ENCODE measurements at places on chromosomes 2 and 18. TPM values are rescaled to one million over a fixed set of nuclear protein-coding genes. Genes with fewer than 3 reads are reported as not detected.

DNA sequence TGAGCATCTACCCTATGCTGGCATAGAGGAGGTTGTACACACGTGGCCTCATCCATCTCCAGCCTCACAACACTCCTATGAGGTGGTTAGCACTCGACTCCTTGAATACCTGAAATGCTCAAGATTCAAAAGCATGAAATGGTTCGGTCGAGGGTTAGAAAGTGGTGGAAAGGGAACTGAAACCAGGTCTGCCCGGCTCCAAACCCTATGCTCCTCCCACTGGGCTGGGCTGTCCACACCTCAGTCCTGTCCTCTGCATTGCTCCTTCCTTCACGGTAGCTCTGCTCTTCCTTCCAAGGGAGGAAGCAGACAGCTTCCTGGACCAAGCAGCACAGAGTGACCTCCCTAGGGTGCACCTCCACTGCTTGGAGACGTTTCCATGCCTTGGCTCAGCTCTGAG lies 565.2 kb upstream of the ID2 start:
- H3K36me3 ChIP-seq, result no peaks in the 10 kb centered on the region
- no peaks in the 10 kb centered on the region for H3K27me3 ChIP-seq
- H3K4me1 ChIP-seq, result peaks cover 7% of the 10 kb centered on the region
- no peak overlapping the region for H3K4me3 ChIP-seq

DNA sequence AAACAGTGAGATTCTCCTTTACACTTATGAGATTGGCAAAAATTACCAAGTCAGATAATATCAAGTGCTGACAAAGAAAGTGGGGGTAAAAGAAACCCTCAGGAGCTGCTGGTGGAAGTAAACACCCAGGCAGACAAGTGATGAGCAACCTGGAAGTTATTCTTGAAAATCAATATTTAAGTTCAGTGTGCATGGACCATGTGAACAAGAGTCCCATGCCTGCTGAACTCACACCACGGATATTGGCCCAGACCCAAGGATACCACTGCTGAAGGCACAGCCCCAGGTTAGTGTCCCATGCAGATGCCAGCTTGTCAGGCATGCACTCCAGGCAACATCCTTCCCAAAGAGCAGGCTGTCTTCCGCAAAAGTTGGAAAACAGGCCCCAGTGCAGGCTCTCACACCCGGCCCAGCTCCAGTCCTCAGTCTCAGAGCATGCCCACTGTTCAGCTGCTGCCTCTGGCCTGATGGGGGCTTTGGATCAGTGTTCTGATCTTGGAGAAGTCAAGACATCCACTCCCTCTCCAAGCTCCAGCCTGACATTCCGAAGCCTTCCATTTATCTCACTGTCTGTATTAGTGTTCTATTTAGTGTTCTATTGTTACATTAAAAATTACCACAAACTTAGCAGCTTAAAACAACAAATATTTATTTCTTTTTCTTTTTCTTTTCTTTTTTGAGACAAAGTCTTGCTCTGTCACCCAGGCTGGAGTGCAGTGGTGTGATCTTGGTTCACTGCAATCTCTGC lies 70.0 kb downstream of the HS1BP3 start:
- no peaks in the 10 kb centered on the region for H3K36me3 ChIP-seq
- peaks cover 10% of the 10 kb centered on the region for H3K4me1 ChIP-seq
- DNase-seq, result no peak
- H3K27ac ChIP-seq, result no peak overlapping the region

The FOXD4L1 gene
- total RNA-seq, result not detected

DNA sequence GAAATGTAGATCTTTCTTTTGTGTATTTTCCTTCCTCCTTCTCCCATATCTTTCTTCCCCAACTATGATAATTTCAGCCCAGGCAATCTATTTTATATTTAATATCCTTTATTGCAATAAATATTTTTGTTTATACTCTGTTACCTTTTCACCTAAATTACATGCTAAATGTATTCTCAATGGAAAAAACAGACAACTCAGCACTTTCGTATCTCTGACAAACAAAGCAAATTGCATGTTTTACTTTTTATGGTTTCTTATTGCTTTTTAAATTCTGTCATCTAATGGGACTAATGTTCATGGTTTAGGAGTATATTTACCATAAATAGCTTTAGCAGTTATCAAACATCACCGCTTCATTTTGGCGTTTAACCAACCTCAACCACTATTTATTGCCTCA lies 74.0 kb downstream of the LRP1B start:
- no peak overlapping the region for H3K27ac ChIP-seq
- no peak for DNase-seq
- H3K4me3 ChIP-seq, result no peak overlapping the region
- no peaks in the 10 kb centered on the region for H3K36me3 ChIP-seq
- H3K4me1 ChIP-seq, result peaks cover 3% of the 10 kb centered on the region
- no peaks in the 10 kb centered on the region for H3K27me3 ChIP-seq

DNA sequence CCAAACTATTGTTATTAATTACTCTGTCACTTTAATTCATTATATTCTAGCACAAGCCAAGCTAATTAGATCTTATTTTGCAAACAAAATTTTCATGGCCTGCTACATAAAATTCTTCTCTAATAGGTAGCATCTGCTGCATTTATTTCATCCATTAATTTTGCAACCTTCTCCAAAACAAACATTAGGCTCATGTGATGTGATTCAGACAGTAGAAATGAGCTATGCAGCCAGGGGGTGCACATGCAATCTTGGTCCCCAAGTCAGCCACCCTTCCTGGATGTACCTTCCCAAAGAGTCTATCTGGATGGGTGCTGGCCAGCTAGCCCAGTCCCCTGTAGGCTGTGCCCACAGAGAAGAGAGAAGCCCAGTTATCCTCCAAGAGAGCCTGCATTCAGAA lies 242.1 kb upstream of the OSR1 start:
- no peak overlapping the region for H3K4me3 ChIP-seq
- H3K27me3 ChIP-seq, result no peaks in the 10 kb centered on the region
- no peaks in the 10 kb centered on the region for H3K36me3 ChIP-seq
- DNase-seq, result no peak
- no peak overlapping the region for H3K27ac ChIP-seq
- H3K4me1 ChIP-seq, result no peaks in the 10 kb centered on the region

The DAW1 gene
- total RNA-seq, result not detected

GRCh38 chr2:181106229-181106628 lies 125.8 kb downstream of the UBE2E3 start:
- H3K27ac ChIP-seq, result no peak overlapping the region
- H3K4me1 ChIP-seq, result peaks cover 13% of the 10 kb centered on the region
- DNase-seq, result peak; percentile 13
- H3K27me3 ChIP-seq, result no peaks in the 10 kb centered on the region
- no peak overlapping the region for H3K4me3 ChIP-seq

DNA sequence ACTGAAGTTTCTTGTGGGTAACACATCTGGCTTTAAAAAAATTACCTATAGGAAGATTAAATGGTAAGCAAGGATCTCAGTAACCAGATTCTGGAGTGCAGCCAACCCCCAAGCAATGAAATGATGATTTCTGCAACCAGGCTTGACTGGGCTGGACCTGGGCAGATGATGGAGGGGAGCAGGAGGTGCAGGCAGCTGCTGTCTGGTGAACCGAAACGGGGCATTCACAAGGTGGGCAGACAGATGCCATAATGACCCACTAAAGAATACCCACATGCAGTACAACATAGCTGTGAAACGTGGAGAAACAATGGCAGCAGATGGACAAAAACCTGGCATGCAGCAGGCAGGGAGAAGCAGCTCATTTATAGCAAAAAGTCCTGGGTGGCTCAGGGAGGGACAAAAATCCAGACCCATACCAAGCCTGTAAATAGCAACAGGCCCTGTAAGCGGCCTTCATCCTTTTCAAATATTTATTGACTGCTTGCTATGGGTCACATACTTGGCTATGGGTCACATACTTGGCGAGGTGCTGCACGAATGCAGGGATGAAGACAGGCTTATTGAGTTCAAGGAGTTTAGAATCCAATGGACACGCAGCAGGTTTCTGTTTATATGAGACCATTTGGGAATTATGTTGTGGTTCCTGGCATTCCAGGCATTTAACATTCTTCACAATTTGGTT lies 244.7 kb downstream of the HRH4 start:
- H3K4me3 ChIP-seq, result no peak overlapping the region
- no peaks in the 10 kb centered on the region for H3K4me1 ChIP-seq
- H3K36me3 ChIP-seq, result no peaks in the 10 kb centered on the region
- no peak for DNase-seq
- no peaks in the 10 kb centered on the region for H3K27me3 ChIP-seq
- H3K27ac ChIP-seq, result no peak overlapping the region

DNA sequence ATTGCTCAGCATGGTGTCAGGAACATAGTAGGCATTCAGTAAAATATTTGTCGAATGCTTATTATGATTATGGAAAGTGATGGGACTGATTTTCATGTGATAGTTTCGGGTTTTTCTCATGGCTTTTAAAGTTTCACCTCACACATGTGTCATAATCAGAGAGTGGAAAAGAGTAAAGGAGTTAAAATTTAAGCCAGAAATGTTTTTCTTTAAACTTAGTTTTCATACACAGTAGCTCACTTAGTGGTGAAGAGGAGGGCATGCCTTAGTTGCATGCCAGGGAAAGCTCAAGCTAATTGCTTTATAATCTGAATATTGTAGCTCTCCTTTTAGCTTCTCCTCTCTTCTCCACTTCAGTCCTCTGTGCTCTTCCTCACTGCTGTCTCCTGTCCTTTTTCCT lies 38.0 kb downstream of the EHBP1 start:
- peaks cover 8% of the 10 kb centered on the region for H3K36me3 ChIP-seq
- no peaks in the 10 kb centered on the region for H3K27me3 ChIP-seq
- no peak for DNase-seq

DNA sequence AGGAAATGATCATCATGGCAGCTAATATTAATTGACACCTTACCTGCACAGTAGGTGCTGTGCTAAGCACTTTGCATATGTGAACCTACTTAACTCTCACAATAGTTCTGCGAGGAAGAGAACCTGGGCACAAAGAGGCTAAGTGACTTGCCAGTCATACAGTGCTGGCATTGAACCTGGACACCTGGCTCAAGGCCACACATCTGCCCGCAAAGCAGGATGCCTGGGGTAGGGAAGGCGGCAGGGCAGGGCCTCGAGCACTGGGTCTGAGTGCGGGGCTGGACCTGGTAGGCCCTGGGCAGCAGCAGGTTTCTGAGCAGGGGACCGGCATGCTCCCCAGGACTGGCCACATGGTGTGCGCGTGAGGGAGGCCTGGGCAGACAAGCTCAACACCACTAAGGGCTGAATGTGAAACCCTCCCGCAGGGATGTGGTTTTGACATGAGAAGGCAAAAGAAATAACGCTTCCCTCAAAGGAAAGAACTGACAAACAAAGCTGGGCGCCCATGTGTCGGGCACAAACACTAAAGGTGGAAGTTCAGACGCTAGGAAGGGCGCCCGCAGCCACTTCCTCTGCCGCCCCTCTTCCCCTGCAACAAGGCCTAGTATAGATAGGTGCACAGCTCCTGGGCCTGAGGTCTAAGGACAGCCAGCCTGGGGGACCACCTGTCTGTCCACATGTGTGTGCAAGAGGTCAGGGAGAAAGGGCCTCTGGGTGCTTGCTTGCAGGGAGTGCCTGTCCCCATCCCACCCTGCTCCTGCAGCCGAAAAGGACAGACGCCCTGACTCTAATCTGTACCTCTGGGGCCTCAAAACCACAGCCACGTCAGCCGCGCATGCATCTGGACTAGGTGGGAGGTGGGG lies 92.5 kb downstream of the ZFP36L2 start:
- H3K27me3 ChIP-seq, result no peaks in the 10 kb centered on the region
- H3K4me3 ChIP-seq, result no peak overlapping the region
- no peak overlapping the region for H3K27ac ChIP-seq
- no peak for DNase-seq

- peaks cover 11% of the 10 kb centered on the region for H3K4me1 ChIP-seq
- no peaks in the 10 kb centered on the region for H3K27me3 ChIP-seq
- no peak overlapping the region for H3K4me3 ChIP-seq
- DNase-seq, result no peak
Observed at GRCh38 chr18:8121942-8122480, 487.2 kb upstream of the RAB12 start.

- H3K4me3 ChIP-seq, result peak overlapping the region; percentile 97
- peak overlapping the region; percentile 93 for H3K27ac ChIP-seq
- no peaks in the 10 kb centered on the region for H3K27me3 ChIP-seq
- H3K36me3 ChIP-seq, result peaks cover 11% of the 10 kb centered on the region
- peaks cover 13% of the 10 kb centered on the region for H3K4me1 ChIP-seq
- peak; percentile 52 for DNase-seq
Observed at GRCh38 chr18:26089293-26090129, 902 bp downstream of the SS18 start.

The NDUFV2 gene
- total RNA-seq, result 228 TPM

DNA sequence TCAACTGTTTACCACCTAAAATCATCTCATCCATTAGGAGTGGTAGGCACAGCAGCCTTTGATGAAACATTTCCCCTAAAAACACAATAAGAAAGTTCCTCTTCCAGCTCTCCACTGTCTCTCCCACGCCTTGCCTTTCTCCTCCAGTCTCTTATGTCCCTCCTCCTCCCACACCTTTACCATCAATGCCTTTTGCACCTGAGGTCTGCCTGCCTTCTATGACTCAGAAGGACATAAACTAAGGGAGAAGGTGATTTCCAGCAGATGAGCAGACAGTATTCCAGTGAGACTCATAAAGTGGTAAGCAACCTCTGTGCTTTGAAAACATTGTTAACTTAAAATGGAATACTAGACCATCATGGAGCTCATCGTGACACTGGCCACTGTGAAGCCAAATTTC lies 34.2 kb upstream of the NDUFV2 start:
- no peak for DNase-seq
- H3K4me1 ChIP-seq, result no peaks in the 10 kb centered on the region
- H3K36me3 ChIP-seq, result no peaks in the 10 kb centered on the region
- no peak overlapping the region for H3K27ac ChIP-seq
- H3K4me3 ChIP-seq, result no peak overlapping the region

DNA sequence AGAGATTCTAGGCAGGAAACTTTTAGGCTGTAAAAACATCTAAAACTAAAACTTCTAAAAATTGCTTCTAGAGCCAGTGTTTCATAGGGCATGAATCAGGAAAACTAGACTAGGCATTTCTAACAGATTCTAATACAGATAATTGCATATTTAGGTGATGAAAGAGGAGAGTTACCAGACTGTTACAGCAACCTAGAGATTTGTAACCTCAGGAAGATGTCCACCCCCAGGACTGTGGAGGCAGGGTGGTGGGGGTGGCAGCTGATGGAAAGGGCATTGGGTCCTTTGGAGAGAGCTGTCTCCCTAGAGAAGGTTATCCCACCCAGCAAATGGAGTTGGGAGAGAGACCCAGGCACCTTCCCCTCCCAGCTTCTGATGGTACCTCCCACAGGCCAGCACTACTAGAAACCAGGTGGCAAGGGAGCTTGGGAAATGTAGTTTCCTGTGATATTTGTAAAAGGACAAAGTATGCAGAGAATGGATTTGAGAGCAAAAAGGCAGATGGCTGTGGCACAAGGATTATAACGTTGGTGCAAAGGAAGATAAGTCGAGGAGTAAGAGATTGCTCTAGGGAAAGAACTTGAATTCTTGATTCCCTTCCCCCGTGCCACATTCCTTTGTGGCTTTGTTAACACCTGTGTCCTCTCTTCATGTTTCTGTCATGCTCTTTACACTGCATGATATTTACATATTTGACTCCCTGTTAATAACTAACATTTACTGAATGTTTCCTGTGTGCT lies 75.6 kb upstream of the MGAT5 start:
- DNase-seq, result no peak
- H3K27ac ChIP-seq, result no peak overlapping the region
- H3K27me3 ChIP-seq, result no peaks in the 10 kb centered on the region
- H3K4me3 ChIP-seq, result no peak overlapping the region
- H3K4me1 ChIP-seq, result no peaks in the 10 kb centered on the region

The STPG4 gene
- not detected for total RNA-seq

Data from neural progenitor cell (in vitro differentiated cells).